Endothelial cell (in vitro differentiated cells): ENCODE measurements at places on chromosomes 3 and 15. TPM values are rescaled to one million over a fixed set of nuclear protein-coding genes. Genes with fewer than 3 reads are reported as not detected.

DNA sequence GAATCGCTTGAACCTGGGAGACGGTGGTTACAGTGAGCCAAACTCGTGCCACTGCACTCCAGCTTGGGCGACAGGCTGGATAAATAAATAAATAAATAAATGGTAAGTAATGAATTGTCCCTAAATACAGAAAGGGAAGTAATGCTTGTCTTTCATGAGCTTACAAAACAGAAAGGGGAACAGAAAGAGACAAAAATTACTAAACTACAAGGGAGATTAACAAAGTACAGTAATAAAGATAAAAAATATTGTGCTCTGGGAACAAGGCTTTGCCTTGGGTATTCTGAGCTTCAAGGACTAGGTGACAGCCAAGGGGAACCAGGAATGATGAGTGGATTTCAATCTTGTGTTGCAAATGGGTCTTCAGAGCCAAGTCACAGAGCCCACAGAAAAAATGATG, 9.2 kb upstream of the HLTF start:
- DNase-seq, result no peak

- DNase-seq, result no peak
Observed at GRCh38 chr3:143856252-143856970, 8.1 kb upstream of the SLC9A9 start.

DNA sequence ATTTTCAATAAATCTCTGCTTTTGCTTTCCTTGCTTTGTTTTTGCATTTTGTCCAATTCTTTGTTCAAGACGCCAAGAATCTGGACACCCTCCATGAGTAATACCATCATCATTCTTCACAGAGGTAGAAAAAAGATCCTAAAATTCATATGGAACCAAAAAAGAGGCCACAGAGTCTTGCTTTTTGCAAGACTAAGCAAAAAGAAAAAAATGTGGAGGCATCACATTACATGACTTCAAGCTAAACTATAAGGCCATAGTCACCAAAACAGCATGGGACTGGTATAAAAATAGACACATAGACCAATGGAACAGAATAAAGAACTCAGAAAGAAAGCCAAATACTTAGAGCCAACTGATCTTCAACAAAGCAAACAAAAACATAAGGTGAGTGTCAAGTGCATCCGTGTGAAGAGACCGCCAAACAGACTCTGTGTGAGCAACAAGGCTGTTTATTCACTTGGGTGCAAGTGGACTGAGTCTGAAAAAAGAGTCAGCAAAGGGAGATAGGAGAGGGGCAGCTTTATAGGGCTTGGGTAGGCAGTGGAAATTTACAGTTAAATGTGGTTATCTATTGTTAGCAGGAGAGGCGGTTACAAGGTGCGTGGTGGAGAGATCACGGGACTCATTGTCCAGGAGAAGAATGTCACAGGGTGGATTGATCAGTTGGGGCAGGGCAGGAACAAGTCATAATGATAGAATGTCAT, 10.9 kb downstream of the STRIT1 start:
- no peak for DNase-seq

DNA sequence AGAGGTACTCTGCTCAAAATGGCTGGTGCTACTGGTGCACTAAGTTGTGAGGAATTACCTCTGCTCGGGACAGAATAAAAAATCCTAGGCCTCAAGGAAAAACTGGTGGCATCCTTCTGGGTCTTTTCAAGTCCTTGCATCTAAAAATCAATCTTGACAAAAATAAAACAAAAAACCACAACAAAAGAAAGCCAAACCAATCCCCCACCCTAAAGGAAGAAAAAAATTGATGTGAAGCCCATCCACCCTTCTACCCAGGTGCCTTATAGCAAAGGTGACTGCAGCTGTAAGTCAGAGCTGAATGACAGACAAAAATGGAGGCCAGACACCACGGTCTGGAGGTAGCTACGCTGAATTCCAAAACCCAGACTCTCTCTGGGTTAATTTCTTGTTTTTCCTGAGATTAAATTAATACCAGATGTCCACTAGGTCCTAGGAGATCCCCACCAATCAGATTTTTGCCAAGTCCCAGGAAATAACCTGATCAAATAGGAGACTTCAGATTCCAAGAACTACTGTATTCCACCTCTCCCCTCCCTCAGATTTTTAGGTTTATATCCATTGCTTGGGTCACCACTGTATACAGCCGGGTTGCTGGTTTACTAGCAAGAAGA, 33.5 kb downstream of the ABCC5 start:
- DNase-seq, result no peak

DNA sequence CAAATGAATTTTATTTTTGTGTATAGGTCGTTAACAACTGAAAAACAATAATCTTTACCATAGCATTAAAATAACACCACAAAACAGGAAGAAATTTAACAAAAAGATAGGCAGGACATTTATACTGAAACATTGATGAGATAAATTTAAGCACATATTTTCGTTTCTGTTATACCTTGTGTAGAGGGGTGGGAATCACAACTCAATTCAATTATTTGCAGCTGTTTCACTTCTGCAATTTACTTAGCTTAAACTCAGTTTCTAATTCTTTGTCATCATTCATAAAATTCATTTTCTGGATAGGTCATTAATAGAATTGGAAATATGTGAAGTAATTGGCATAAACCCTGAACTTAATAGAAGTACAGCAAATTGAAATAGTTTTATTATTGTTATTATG, 42.3 kb downstream of the TP63 start:
- no peak for DNase-seq

DNA sequence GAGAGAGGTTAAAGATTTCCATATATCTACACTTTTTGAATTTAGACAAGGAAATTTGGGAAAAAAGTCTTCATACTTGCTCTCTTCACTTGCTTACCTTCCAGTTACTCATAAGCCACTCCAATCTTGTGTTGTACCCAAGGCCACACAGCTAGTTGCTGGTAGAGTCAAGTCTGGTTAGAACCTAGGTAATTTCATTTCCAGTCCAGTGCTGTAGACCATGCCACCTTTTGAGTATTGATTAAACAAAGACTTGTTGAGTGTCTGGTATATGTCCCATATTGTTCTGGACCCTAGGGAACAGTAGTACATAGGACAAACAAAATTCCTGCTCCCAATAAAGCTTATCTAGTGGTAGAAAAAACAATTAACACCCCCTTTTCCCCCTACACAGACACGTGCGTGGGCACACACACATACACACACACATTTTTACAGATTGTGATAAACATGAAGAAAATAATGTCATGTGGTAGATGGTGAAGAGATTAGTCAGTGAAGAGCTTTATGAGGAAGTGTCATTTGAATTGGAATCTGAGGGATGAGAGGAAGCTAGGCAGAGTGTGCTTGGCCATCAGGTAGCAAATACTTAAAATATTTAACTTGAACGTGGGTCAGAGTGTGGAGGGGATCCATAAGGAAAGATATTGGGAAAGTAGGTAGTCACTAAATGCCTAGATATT, 2.1 kb downstream of the CMC1 start:
- DNase-seq, result no peak

DNA sequence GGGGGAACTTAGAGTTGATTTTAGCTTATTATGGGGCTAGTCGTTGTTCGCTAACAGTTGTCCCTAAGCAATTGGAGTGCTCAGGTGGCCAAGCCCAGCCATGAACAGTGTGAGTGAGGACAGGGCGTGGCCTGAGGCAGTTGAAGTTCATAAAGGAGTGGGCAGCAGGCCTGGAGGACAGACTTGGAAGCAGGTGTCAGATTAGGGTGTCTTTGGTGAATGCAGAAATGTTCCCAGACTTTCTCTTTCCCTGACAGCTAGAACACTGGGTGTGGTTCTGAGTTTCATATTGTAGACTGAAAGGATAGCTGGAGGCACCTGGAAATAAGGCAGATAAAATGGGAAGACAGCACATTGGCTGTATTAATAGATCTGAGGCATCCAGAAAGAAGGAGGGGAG, 59.8 kb upstream of the FGD5 start:
- no peak for DNase-seq

- no peak for DNase-seq
Observed at GRCh38 chr3:197734667-197735318, 1.9 kb downstream of the RUBCN start.

- no peak for DNase-seq
Observed at GRCh38 chr3:48294611-48295263, 38.7 kb downstream of the SPINK8 start.

- no peak for DNase-seq
Observed at GRCh38 chr3:80535286-80535685, 767.5 kb upstream of the ROBO1 start.

DNA sequence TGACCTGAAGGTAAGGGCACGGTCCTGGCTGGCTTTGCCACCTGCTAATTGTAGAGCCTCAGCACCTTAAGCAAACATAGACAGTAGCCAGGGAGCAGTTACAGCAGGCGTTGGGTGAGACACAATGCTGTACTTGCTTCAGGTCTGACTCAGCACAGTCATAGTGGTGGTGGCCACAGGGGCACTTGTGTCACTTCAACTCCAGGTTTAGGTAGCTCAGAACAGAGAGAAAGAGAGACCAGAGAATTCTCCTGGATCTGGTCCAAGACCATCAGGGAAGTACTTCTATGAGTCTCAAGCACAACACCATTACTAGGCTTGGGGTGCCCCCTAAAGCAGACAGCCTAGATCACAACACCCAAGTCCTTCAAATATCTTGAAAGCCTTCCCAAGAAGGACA, 204.4 kb downstream of the OTOL1 start:
- DNase-seq, result peak; percentile 4

- DNase-seq, result no peak
Observed at GRCh38 chr3:177824190-177824786, 627.0 kb upstream of the TBL1XR1 start.

GRCh38 chr15:92653836-92654539, 1.6 kb downstream of the FAM174B start:
- peak; percentile 60 for DNase-seq

DNA sequence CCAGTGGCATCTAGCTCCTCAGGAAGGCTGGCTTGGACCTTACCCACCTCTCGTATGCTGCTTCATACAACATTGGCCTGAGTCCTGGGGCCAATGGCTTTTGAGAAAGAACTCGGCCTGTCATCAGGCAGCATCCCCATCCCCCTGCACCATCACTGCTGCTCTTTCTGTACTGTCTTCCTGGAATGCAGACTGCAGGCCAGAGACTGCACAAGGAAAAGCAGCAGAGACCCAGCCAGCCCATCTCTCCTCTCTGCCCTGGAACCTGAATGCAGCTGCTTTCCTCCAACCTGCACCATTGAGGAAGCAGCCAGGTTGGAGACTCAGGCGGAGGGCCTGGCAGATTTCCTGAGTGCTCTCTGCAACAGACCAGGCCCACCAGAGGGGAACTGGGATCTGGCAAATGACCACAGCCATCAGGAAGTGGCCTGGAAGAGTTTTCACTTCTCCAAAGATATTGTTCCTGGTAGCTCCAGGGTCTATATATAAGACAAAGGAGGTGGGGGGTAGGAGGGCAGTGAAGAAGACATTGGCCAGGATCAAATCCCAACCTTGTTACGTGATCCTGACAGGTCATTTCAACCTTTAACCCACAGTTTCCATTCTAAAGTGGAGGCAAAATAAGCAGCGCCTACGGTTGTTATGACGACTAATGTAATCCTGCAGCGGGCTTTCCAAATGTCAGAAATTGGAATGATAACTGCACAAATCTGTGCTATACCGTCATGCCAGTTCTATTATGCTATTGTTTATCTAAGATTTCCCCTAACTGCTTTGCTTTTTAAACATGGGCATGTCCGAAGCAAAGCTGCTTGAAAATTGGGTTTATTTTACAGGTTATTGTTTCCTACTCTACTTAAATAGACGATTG, 24.4 kb upstream of the RAB7A start:
- DNase-seq, result peak; percentile 7

DNA sequence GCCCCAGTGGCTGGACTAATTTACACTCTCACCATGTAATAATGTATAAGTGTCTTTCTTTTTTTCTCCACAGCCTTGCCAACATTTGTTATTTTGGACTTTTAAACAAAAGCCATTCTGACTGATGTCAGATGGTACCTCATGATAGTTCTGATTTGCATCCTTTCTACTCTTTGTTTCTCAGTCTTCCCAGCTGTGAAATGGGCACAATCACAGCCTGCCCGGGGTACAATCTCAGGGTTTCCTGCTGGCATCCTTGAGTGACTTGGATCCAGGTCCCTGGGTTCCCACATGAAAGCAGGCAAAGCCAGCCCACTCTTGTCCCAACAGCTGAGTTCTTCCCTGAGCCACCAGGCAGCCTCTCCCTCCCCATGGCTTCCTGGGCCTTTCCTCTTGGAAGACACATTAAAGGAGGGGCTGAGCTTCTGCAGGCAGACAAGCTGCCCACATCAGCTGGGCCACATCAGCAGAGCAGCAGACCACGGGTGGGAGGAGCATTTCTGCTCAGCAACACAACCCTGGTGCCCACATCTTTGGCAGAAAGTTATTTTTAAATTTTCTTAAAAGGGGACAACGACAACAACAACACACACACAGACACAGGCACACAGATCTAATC, 82.0 kb downstream of the MYLK start:
- no peak for DNase-seq

GRCh38 chr3:114510201-114510600, 216.4 kb downstream of the TIGIT start:
- no peak for DNase-seq

DNA sequence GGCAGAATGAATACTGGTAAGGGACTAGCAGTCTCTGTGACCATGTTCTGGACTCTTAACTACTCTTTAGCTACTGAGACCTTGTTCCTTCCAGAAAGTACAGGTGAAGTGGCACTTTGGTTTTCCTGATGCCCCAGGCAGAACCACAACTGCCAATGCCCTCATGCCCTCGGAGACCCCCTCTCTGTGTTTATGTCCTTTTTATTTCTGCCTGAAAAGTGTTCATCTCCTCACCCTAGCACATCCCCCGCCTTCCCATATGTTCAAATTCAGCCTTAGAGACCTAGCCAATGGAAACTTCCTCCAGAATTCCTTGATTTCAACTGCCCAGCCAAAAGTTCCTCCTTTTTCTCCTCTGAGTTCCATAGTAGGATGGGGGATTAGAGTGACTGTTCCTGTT, 23.3 kb upstream of the RASGRF1 start:
- no peak for DNase-seq

A4GNT gene
- total RNA-seq, result not detected

FBXL22 gene
- 0.31 TPM for total RNA-seq

NEO1 gene
- total RNA-seq, result 140 TPM

SPTBN5 gene
- 9.4 TPM for total RNA-seq

SLC24A5 gene
- not detected for total RNA-seq

TLR9 gene
- not detected for total RNA-seq

RUBCN gene
- total RNA-seq, result 35.0 TPM

ZPLD1 gene
- total RNA-seq, result not detected
